Central memory CD8-positive, alpha-beta T cell (primary cell): ENCODE measurements at places on chromosomes 16 and 17.

- no peak overlapping the region for H3K4me3 ChIP-seq
- no peak for DNase-seq
- H3K36me3 ChIP-seq = peaks cover 7% of the 10 kb centered on the region
- peaks cover 56% of the 10 kb centered on the region for H3K4me1 ChIP-seq
- no peaks in the 10 kb centered on the region for H3K27me3 ChIP-seq
Observed at GRCh38 chr17:57323391-57323790, 67.1 kb downstream of the MSI2 start.

- H3K4me1 ChIP-seq = peaks cover 11% of the 10 kb centered on the region
- H3K36me3 ChIP-seq = peaks cover 2% of the 10 kb centered on the region
Observed at GRCh38 chr16:66509576-66509975, 40.3 kb downstream of the TK2 start.

GRCh38 chr17:67491009-67491680, 114.1 kb downstream of the PITPNC1 start:
- H3K4me3 ChIP-seq = peak overlapping the region; percentile 71
- peaks cover 85% of the 10 kb centered on the region for H3K4me1 ChIP-seq
- no peaks in the 10 kb centered on the region for H3K27me3 ChIP-seq

- H3K27ac ChIP-seq = peak overlapping the region; percentile 92
- no peaks in the 10 kb centered on the region for H3K27me3 ChIP-seq
- H3K4me3 ChIP-seq = peak overlapping the region; percentile 86
- H3K36me3 ChIP-seq = peaks cover 25% of the 10 kb centered on the region
- DNase-seq = no peak
Observed at GRCh38 chr16:53503991-53504663, 1.1 kb upstream of the AKTIP start.

GRCh38 chr17:72380120-72380519, 259.3 kb downstream of the SOX9 start:
- peaks cover 19% of the 10 kb centered on the region for H3K27me3 ChIP-seq
- H3K27ac ChIP-seq = no peak overlapping the region
- peaks cover 2% of the 10 kb centered on the region for H3K36me3 ChIP-seq
- no peak for DNase-seq
- H3K4me3 ChIP-seq = no peak overlapping the region
- H3K4me1 ChIP-seq = no peaks in the 10 kb centered on the region

DNA sequence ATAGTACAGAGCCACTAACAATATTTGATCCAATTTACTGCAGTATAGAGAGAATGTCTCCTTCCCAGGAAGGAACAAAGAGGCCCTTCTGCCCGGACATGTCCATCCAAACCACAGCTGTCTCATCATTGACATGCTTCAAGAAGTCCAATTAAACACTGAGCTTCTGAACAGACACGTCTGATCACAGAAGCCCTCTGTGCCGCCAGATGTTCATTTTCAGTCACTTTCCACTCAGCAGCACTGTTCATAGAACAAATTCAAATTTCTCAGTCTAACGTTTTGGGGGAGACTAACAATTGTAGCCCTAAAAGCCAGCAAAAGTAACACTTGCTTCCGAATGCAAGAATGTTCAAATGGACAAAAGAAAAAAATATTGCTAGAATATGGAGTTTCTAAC, 15.3 kb downstream of the ZC3H7A start:
- peak overlapping the region; percentile 97 for H3K27ac ChIP-seq
- peak overlapping the region; percentile 32 for H3K4me3 ChIP-seq
- H3K4me1 ChIP-seq = peaks cover 35% of the 10 kb centered on the region
- no peaks in the 10 kb centered on the region for H3K27me3 ChIP-seq

- H3K27me3 ChIP-seq = no peaks in the 10 kb centered on the region
- H3K4me1 ChIP-seq = peaks cover 61% of the 10 kb centered on the region
- no peak for DNase-seq
- H3K4me3 ChIP-seq = no peak overlapping the region
- peaks cover 13% of the 10 kb centered on the region for H3K36me3 ChIP-seq
- H3K27ac ChIP-seq = no peak overlapping the region
Observed at GRCh38 chr16:24052329-24053098, 203.6 kb upstream of the CACNG3 start.

DNA sequence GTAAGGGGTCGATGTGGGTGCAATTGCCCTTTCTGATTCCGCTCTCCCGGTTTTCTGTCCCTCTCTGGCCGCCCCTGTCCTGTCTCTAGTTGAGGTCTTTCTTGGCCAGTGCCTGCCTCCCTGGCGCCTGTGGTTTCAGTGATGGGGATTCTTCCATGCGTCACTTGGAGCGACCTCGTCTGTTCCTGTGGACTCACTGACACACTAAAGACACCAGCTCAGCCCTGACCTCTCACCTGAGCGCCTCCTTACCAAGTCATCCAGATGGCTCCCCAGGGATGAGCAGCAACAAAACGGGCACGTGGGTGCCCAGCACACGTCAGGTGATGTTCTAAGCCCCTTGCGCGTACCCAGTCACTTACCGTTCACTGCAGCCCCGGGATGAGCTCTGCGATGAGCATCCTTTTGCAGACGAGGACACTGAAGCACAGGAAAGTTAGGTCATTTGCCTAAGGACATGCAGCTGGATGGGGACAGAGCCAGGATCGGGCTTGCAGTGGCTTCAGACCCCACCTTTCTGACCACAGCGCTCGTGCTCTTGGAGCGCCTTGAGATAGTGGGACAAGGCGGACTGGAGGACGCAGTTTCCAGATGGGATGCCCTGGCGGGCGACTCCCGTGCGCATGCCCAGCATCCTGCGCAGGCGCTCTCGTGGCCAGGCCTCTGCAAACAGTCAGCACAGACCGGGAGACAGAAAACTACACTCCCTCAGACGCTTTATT, 11.5 kb upstream of the LGALS3BP start:
- DNase-seq = no peak
- no peaks in the 10 kb centered on the region for H3K27me3 ChIP-seq
- peaks cover 21% of the 10 kb centered on the region for H3K36me3 ChIP-seq
- H3K4me3 ChIP-seq = no peak overlapping the region
- no peak overlapping the region for H3K27ac ChIP-seq

DNA sequence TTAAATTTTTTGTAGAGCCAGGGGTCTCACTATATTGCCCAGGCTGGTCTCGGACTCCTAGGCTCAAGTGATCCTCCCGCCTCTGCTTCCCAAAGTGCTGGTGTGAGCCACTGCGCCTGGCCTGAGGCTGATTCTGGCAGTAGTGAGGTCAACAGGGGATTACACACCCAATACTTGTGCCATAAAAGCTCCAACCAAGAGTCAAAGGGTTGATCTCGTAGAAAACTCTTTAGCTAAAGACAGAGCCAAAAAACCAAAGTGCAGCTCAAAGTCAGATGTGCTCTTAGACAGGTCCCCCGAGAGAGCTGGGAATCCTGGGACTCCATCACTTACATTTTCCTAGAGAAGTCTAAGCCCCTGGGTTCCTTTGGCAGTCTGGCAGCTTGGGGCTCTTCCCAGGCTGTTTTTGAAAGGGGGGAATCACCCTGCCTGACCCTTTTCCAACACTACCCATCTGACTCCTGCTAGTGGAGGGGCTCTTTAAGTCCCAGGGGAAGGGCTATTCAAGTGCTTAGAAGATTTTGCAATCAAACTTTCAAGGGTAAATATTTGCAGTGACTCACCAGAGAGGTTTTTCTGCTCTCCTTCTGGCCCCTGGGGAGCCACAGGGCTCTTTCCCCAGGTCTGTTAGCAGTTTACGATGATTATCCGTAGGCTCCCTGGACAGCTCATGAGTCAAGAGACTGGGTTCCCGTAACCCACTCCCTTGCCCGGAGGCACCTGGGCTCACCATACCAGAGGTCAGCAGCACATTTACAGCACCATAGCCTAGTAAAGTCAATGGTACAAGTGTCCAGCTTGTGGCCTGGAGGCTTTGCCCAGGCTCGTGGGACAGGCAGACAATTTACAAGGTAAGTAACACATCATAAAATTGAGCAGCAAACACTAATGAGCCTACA, 408.7 kb downstream of the SLC39A11 start:
- no peak for DNase-seq
- H3K4me1 ChIP-seq = no peaks in the 10 kb centered on the region

DNA sequence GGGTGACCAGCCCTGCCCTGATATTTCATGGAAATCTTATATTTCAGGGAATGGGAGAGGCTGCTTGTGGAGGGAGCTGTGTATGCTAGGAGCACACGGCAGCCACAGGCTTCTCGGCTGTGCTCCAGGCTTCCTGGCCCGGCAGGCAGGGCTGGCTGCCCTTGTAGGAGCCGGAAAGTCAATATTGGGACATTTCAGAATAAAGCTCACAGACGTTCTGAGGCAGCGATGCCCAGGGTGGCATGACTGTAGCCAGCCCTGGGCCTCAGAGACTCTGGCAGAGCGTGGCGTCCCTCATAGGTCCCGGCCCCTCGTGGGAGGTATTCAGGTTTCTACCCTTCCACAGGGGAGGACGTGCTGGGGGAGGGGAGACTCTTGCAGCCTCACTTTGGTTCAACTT, 65.7 kb downstream of the BANP start:
- no peak overlapping the region for H3K4me3 ChIP-seq
- DNase-seq = no peak
- H3K4me1 ChIP-seq = peaks cover 14% of the 10 kb centered on the region
- no peaks in the 10 kb centered on the region for H3K27me3 ChIP-seq
- H3K27ac ChIP-seq = no peak overlapping the region
- H3K36me3 ChIP-seq = peaks cover 11% of the 10 kb centered on the region

- H3K4me1 ChIP-seq = peaks cover 13% of the 10 kb centered on the region
- peaks cover 77% of the 10 kb centered on the region for H3K27me3 ChIP-seq
- peaks cover 4% of the 10 kb centered on the region for H3K36me3 ChIP-seq
- DNase-seq = no peak
- no peak overlapping the region for H3K4me3 ChIP-seq
Observed at GRCh38 chr17:55266958-55267688, 2.4 kb downstream of the HLF start.

DNA sequence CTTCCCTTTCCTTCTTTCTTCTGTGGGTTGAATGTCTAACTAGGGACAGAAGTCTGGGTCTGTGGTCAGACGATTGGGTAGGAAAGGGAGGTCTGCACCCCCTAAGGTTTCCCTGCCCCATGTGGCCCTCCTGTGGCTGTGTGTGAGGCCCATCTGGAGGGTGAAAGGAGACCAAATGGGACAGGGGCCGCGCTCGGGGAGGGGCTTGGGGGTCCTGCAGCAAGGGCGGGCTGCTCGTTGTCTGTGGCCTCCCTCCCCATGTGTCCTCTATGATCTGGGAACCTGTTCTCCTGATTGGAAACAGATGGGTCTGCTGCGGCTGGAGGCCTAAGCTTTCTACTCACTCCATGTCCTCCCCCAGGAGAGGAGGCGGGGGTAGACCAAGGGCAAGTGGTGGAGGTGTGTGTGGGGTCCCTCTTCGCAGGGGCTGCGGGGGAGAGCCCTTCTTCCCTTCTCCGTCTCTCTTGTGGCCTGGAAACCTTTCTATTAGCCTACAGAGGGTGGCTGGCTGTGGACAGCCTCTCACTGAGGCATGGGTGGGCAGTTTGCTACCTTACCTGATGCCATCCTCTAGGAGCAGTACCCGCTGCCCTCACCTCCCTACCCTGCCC, 18.6 kb downstream of the IGFBP4 start:
- H3K27ac ChIP-seq = no peak overlapping the region
- DNase-seq = no peak
- H3K27me3 ChIP-seq = no peaks in the 10 kb centered on the region
- no peaks in the 10 kb centered on the region for H3K4me1 ChIP-seq
- no peak overlapping the region for H3K4me3 ChIP-seq

- no peak overlapping the region for H3K27ac ChIP-seq
- no peaks in the 10 kb centered on the region for H3K27me3 ChIP-seq
- DNase-seq = no peak
Observed at GRCh38 chr17:63821804-63822203, 5.4 kb upstream of the PSMC5 start.

GRCh38 chr16:78249056-78249455, 149.6 kb downstream of the WWOX start:
- H3K27ac ChIP-seq = no peak overlapping the region
- no peaks in the 10 kb centered on the region for H3K27me3 ChIP-seq
- no peaks in the 10 kb centered on the region for H3K36me3 ChIP-seq
- no peak for DNase-seq
- H3K4me1 ChIP-seq = peaks cover 10% of the 10 kb centered on the region

- DNase-seq = no peak
- no peaks in the 10 kb centered on the region for H3K36me3 ChIP-seq
- H3K27me3 ChIP-seq = peaks cover 75% of the 10 kb centered on the region
- H3K4me1 ChIP-seq = no peaks in the 10 kb centered on the region
- no peak overlapping the region for H3K4me3 ChIP-seq
- H3K27ac ChIP-seq = no peak overlapping the region
Observed at GRCh38 chr16:86050591-86051367, 151.8 kb downstream of the IRF8 start.

DNA sequence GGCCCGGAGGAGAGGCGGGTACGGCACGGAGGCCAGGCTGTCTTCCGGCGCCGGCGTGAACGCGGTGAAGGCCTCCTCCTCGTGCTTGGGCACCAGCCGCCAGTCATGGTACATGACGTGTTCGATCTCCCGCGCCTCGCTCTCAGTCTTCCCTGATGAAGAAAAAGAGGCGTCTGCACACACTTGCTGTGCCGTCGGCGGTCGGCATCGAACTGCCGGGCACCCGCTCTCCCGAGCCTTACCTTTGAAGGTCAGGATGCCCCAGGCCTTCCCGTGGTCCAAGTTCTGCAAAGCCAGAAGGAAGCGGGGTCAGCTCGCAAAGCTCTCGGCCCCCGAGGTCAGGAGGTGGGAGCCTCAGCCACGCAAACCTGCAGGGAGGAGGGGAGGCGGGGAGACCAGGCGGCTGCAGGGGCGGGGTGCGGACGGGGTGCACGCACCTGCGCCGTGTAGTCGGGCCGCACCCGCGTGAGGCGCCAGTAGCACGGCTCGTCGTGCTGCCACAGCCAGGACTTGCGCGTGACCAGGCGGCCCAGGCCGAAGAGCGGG, at the start of gene EME2:
EME2 (plus strand) TSS at position 449 of the 546 bp plus-strand sequence. CDS start 418 bp downstream, outside the sequence.
- H3K27me3 ChIP-seq = no peaks in the 10 kb centered on the region
- peaks cover 30% of the 10 kb centered on the region for H3K36me3 ChIP-seq
- H3K4me3 ChIP-seq = peak within 1 kb of the TSS; percentile 99
- peak within 1 kb of the TSS; percentile 94 for H3K27ac ChIP-seq
- H3K4me1 ChIP-seq = peaks cover 14% of the 10 kb centered on the region

DNA sequence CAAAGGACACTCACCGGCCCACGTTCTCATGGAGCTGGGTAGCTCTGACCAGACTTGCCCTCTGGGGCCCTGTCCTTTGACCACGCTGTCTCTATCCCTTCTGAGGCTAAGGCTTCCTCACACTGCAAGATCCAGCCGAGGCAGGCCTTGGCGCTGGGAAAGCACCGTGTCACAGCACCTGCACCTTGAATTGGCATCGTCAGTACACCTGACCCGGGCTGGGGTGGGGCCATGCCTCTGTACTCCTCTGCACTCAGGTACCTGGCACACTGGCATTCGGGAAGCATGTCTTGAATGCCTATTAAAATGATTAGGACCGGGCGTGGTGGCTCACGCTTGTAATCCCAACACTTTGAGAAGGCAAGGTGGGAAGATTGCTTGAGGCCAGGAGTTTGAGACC, 6.0 kb downstream of the TBC1D24 start:
- no peak overlapping the region for H3K4me3 ChIP-seq
- H3K36me3 ChIP-seq = no peaks in the 10 kb centered on the region
- no peak for DNase-seq

- no peak overlapping the region for H3K27ac ChIP-seq
- H3K4me1 ChIP-seq = no peaks in the 10 kb centered on the region
- no peak for DNase-seq
- no peak overlapping the region for H3K4me3 ChIP-seq
Observed at GRCh38 chr17:56165072-56165641, 11.9 kb downstream of the ANKFN1 start.
